LHCN-M2 (cell line): ENCODE measurements at places on chromosomes 3 and 15. TPM values are rescaled to one million over a fixed set of nuclear protein-coding genes. Genes with fewer than 3 reads are reported as not detected.
A peak's percentile ranks its signal among the peaks of the same experiment; 100 is the strongest.

The ALDH1A3 gene
- 0.06 and 0.11 TPM in 2 replicates for total RNA-seq

The GRIP2 gene
- not detected in 2 replicates for total RNA-seq

The ZMYND10 gene
- 1.3 and 1.9 TPM in 2 replicates for total RNA-seq

The GAP43 gene
- total RNA-seq, result 0.23 and 0.45 TPM in 2 replicates

The REC114 gene
- total RNA-seq, result not detected in 2 replicates

The LRRN1 gene
- total RNA-seq, result not detected in 2 replicates

The OGG1 gene
- total RNA-seq, result 34.6 and 41.6 TPM in 2 replicates

The TRH gene
- not detected in 2 replicates for total RNA-seq

The SLC9C1 gene
- not detected in 2 replicates for total RNA-seq

The GOLGA8K gene
- 0.13 and 0.57 TPM in 2 replicates for total RNA-seq

DNA sequence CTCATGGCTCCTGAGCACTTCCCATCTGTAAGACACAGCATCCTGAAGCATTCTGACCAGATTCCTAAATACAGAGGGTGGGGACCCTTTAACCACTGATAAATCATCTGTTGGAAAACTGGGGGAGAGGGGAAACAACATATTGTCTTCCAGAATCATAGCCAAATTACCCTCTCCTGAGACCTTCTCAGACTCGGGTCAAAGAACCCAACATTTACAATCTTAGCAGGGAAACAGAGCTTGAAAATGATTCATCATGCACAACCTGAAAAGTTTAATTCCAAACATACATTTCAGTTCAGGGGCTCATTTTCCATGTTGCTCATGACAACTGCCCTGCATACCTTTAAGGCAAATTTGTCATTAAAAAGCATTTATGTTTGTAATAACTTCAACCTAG is 48.5 kb upstream of the TSPAN3 start:
- DNase-seq, result no peak

DNA sequence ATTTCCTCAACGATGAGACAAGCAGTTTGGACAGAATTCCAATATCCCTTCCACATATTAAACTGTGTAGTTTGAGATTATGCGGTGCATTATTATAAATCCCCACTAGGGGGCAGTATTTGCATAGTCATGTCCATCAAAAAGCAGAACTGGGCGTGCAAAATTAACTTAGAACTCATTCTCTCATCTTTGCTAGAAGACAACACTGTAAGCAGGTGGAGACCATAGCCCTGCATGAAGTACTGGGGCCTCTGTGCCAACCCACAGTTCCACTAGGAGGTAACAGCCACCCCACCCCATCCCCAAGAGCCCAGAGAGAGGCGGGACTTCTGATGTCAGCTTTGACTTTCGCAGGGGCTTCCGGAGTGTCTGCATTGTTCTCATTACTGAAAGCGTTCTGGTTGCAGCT is 106.6 kb upstream of the TMC3 start:
- peak; percentile 56 for DNase-seq

DNA sequence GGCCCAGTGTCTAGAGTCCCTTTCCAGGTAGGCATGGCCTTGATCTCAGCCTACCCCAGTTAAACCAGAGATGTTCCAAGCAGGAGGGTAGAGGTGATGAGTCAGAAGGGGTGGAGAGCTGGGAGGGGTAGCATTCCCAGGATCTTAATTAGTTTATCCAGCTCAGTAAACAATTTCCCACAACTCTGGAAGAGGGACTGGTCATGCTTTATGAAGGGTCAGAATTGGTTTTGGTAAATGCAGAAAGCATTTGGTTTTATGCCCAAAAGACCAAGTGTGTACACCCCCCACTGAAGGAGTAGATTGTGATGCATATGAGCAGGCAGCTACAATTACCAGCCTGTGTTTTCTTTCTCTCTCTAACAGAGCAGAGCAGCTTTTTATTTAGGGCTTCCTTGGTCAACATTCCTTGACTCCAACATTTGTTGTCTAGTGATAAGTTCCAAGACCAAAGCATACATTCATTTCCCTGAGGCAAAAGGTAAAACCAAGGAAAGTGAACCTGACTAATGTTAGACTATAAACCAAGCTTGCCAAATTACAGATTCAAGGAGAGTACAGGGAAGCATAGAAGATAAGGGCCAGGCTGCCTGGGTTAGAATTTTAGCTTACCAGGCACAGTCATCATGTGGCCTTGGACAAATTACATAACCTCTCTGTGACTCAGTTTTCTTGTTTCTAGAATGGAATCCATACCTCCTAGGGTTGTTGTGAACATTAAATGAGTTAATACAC is 17.6 kb downstream of the EXOSC7 start:
- DNase-seq, result peak; percentile 85

DNA sequence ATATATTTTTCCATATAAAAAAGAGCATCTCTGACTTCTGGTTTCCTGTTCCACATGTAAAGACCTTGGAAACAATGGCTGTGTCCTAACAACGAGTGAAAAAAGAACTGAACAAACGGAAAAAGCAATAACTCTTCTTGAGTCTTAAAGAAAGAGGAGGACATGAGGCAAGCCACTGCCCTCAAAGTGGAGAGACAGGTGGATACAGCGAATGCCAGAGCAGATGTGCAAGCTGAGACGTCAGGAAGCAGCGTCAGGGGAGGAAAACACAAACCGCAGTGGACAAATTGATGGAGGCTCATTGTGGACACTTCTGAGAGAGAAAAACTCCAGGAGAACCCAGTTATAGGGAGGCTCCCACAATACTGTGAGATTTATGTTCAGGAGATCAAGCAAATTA is 208.0 kb upstream of the MME start:
- DNase-seq, result peak; percentile 47

- DNase-seq, result no peak
Observed at GRCh38 chr15:50687302-50687902, 805 bp upstream of the TRPM7 start.

DNA sequence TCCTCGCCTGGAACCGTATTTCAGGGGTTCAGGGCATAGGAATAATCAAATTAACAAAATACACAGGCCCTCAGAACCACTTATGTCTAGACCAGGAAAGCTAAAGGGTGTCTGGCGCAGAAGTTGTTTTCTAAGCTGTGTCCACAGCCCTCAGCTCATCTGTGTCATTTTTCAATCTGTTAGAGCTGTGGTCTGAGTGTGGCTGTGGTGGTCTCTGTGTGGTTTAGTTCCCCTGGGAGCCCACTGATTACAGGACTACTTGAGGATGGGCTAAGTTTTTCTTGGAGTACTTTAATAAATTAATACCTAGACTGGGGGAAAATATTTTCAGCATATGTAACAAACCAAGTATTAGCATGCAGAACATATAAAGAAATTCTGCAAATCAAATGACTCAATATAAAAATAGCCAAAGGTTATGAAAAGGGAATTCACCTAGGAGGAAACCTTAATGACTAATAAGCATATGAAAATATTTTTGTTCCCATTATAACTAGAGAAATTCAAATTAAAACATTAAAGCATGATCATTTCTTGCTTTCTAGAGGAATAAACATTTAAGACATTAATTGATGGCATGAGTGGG is 186.3 kb downstream of the SATB1 start:
- DNase-seq, result peak; percentile 23

- peak; percentile 2 for DNase-seq
Observed at GRCh38 chr15:69951898-69952555, 145.7 kb downstream of the TLE3 start.

DNA sequence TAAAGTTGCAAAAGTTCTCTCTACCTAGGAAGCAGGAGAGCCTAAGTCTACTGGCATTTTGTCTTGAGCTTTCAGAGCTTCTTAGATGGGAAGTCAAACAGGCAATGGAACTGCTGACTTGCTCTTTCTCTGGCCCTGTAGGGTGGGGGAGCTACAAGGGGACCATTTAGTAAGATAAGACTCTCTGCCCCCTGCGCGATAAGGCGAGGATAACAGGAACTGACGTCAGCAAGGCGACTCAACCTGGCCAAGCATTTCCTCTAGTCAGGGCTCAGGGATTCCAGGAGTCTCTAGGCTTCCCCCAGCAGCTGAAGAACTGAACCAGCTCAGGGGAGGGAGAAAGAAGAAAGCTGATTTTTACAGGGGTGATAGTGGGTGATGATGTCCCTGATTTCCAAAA is 5.8 kb downstream of the RARB start:
- no peak for DNase-seq

- DNase-seq, result no peak
Observed at GRCh38 chr3:62241279-62241678, 132.1 kb downstream of the FEZF2 start.

DNA sequence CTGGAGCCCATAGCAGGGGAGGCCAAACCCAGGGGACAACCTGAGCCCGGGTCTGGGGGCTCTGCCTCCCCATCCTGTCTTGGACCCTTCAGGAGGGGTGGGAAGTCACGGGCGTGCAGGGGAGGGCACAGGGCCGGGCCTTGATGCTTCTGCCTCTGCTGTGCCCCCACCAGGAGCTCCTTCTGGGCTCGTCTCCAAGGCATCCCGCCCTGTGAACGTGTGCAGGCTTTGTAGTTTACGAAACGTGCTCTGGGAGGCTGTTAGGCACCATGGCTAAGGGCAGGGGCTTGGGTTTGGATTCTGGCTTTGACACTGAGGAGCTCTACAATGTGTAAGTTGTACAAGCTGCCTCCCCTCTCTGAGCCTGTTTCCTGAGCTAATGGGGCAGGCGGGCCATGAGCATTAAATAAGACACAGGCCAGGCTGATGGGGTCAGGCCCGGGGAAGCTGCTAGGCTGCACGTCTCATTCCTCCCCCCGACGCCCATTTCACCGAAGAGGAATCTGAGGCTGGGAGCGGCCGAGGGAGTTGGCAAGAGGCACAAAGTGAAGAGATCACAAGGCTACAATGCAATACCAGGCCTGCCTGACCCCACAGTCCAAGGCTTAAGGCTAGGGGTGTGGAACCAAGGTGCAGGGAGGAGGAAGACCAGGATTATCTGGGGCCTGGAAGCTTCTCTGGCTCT is 19.6 kb downstream of the PLXND1 start:
- DNase-seq, result no peak

DNA sequence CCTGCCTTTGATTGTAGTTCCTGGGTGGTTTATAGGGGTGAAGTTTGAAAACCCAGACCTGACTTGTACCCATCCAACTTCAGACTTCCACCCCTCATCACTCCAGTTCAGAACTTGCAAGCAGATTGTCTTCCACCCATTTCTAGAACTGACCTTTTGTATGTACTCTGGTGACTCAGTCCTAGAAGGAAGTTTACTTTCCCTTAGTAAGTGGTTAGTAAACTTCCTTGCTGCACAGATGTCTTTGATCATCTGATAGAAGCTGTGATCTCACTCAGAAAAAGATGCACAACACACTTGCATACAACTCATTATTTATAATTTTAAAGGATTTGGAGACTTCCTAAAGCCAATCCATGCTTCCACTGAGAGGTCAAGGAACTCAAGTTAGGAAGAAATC is 368.0 kb downstream of the MFSD1 start:
- peak; percentile 90 for DNase-seq

GRCh38 chr3:178181784-178182183 is 354.5 kb upstream of the KCNMB2 start:
- no peak for DNase-seq

DNA sequence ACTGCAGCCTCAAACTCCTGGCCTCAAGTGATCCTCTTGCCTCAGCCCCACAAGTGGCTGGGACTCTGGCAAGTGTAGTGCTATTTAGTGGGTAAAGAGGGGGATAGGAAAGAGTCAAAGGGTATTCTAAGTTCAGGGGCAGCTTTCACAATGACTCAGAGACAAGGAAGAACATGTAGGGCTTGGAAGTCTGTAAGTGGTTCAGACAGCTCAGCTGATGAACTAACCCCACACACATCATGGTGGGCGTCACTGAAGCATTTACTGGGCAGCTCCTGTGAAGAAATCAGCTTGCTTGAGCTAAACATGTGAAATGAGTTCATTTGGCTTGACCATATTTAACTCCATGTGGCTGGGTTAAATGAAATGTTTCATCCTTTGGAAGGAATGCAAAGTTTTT is 34.6 kb upstream of the THSD4 start:
- peak; percentile 43 for DNase-seq

DNA sequence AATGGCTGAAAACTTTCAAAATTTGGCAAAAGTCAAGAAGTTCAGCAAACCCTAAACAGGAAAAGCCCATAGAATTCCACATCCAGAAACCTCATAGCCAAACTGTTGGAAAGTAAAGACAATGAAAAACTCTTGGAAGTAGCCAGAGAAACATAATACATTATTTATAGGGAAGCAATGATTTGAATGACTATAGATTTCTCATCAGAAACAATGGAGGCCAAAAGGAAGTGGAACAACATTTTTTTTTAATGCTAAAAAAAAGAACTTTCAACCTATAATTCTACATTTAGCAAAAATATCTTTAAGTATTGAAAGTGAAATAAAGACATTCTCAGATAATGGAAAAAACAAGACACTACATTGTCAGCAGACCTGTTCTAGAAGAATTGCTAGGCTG is 30.2 kb downstream of the ALPK3 start:
- no peak for DNase-seq

DNA sequence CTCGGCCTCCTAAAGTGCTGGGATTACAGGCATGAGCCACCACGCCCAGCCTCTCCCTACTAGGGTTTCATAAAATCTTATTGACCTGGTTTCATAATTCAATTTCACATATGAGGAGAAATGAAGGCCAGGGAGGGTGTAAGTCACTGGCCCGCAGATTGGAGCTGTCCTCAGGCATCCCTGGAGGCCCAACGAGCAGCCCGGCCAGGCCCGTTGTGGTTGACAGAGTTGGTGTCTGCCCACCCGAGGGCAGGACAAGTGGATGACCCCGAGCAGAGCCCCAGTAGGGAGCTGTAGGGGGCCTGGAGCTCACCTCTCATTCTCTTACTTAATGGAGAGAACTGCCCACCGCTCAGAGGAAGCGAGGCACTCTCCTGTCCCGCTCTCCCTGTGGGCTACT is 78.9 kb downstream of the CPN2 start:
- no peak for DNase-seq

GRCh38 chr15:52786436-52787122 is 3.6 kb downstream of the ONECUT1 start:
- no peak for DNase-seq

GRCh38 chr15:38271144-38271543 is 18.5 kb downstream of the SPRED1 start:
- no peak for DNase-seq

- no peak for DNase-seq
Observed at GRCh38 chr3:25818335-25818734, 28.4 kb downstream of the OXSM start.

GRCh38 chr15:79811406-79812405 is 85.1 kb downstream of the MTHFS start:
- DNase-seq, result peak; percentile 47

DNA sequence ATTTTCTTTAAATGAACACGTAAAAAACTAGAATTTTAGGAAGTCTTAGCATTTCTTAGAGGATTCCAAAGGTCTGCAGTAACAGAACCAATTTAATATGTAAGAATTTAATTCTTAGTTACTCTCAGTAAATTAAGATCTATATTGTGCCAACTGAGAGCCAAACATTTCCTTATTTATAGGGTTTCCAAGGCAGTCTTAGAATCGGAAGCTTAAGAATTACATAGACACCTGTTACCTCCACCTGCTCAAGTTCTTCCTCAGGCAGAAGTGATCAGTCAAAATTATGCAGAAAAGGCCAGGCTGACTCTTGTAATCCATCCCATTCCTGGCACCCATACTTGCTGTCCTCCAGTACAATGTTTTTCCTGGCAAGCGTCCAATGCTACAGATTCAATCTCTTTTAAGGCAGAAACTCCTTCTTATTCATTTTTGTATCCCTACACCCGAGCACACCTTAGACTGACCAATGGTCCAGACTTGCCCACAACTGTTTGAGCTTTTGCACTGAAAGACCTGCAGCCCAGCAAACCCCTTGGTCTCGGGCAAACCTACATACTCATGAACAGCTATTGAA is 64.3 kb downstream of the NCEH1 start:
- peak; percentile 86 for DNase-seq
